Body of pancreas (tissue), 4 donors: ENCODE measurements at places on chromosomes 3 and 15.

- no peaks in the 10 kb centered on the region for H3K4me1 ChIP-seq
- H3K4me3 ChIP-seq = no peak overlapping the region
- H3K36me3 ChIP-seq = no peaks in the 10 kb centered on the region
Observed at GRCh38 chr15:93164409-93164808, 75.4 kb upstream of the RGMA start.

- no peaks in the 10 kb centered on the region for H3K27me3 ChIP-seq
- H3K36me3 ChIP-seq = peaks cover 2% of the 10 kb centered on the region
- H3K27ac ChIP-seq = no peak overlapping the region
- no peak for DNase-seq
- H3K4me3 ChIP-seq = no peak overlapping the region
- peaks cover 10% of the 10 kb centered on the region for H3K4me1 ChIP-seq
Observed at GRCh38 chr15:66433726-66434125, 47.0 kb downstream of the MAP2K1 start.

DNA sequence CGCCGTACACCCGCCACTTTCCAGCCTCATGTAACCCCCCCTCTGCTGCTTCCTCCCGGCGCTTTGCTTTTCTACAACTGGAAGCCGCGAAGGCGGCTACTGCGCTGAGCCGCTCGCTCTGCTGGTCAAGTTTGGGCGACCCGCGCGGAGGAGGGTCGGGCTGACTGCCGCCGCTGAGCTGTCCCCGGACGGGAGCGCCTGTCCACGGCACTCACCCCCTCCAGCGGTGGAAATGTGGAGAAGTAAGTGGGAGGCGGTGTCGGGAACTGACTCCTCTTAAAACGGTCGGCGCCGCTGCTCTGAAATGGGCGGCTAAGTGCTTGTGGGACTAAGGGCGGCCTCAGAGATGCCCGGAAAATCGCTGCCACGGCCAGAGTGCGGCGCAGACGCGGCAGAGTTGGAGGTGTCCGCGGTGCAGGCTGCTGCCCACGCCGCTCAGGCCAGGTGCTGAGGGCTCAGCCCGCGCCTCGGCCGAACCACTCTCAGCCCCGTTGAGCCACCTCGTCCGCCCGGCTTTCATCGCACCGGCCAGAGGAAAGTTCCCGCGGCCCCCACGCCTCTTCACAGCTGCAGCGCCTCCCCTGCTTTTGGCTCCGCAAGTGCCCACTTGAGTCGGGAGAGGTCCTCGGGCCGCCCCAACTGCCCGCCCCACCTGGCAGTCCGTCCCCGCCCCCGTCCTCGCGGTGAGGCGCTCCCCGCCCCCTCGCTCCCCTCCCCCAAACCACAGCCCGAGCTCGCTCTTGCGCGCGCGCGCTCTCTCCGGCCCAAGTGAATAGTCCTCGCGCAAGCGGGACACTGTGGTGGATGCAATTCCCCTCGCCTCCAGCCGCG is at the start of gene EPHA6:
Gene EPHA6, plus strand, starts transcription at position 775 of the 831 bp plus-strand sequence.
- no peaks in the 10 kb centered on the region for H3K27me3 ChIP-seq
- H3K4me1 ChIP-seq = peaks cover 31% of the 10 kb centered on the region

DNA sequence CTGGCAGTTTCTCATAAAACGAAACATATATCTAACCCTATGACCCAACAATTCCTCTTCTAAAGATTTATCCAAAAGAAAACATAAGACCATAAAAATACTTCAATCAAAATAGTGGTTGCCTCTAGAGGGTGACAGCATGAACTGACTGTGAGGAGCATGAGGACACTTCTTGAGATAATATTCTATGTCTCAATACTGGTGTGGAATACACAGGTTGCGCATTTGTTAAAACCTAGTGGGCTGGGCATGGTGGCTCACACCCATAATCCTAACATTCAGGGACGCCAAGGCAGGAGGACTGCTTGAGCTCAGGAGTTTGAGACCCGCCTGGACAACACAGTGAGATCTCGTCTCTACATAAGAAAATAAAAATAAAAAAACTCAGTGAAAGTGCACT is 57.3 kb downstream of the HERC1 start:
- H3K4me1 ChIP-seq = no peaks in the 10 kb centered on the region
- H3K4me3 ChIP-seq = no peak overlapping the region
- peaks cover 10% of the 10 kb centered on the region for H3K36me3 ChIP-seq
- no peak overlapping the region for H3K27ac ChIP-seq
- H3K27me3 ChIP-seq = no peaks in the 10 kb centered on the region

- no peak overlapping the region for H3K4me3 ChIP-seq
- H3K27me3 ChIP-seq = no peaks in the 10 kb centered on the region
- no peaks in the 10 kb centered on the region for H3K4me1 ChIP-seq
- H3K27ac ChIP-seq = no peak overlapping the region
Observed at GRCh38 chr3:61927332-61927731, 366.0 kb downstream of the PTPRG start.

GRCh38 chr3:104750581-104750980 is 616.1 kb upstream of the ALCAM start:
- no peaks in the 10 kb centered on the region for H3K36me3 ChIP-seq
- H3K4me3 ChIP-seq = no peak overlapping the region
- no peaks in the 10 kb centered on the region for H3K27me3 ChIP-seq
- no peak overlapping the region for H3K27ac ChIP-seq
- no peaks in the 10 kb centered on the region for H3K4me1 ChIP-seq
- DNase-seq = no peak

DNA sequence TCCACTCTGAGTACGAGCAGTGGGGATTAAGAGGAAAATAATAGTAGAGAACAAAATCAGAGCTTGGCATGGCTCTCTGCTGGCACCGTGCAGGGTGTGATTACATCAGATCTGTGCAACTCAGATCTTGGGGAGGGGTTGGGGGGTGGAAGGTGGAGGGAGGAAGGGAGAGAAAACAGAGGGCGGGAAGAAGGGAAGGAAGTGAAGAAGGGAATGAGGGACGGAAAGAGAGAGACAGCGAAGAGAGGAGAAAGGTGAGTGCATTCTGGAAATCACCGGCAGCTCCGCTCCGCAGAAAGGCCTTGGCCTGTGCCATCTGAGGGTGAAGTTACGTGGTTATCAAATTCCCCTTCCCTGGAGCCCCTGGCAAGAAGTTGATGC is 31.0 kb upstream of the ADAMTS17 start:
- no peaks in the 10 kb centered on the region for H3K36me3 ChIP-seq
- peak overlapping the region; percentile 67 for H3K27ac ChIP-seq
- H3K4me3 ChIP-seq = no peak overlapping the region
- no peaks in the 10 kb centered on the region for H3K27me3 ChIP-seq
- H3K4me1 ChIP-seq = no peaks in the 10 kb centered on the region

GRCh38 chr3:141240286-141240685 is 8.7 kb downstream of the PXYLP1 start:
- DNase-seq = no peak
- no peak overlapping the region for H3K4me3 ChIP-seq
- H3K4me1 ChIP-seq = peaks cover 37% of the 10 kb centered on the region
- H3K27me3 ChIP-seq = no peaks in the 10 kb centered on the region
- no peaks in the 10 kb centered on the region for H3K36me3 ChIP-seq

GRCh38 chr15:74297887-74298286 is 61.8 kb downstream of the CCDC33 start:
- H3K27ac ChIP-seq = no peak overlapping the region
- H3K27me3 ChIP-seq = peaks cover 7% of the 10 kb centered on the region
- H3K4me1 ChIP-seq = no peaks in the 10 kb centered on the region
- H3K36me3 ChIP-seq = no peaks in the 10 kb centered on the region

- H3K4me3 ChIP-seq = no peak overlapping the region
- no peaks in the 10 kb centered on the region for H3K36me3 ChIP-seq
- peaks cover 17% of the 10 kb centered on the region for H3K4me1 ChIP-seq
- DNase-seq = no peak
- no peaks in the 10 kb centered on the region for H3K27me3 ChIP-seq
Observed at GRCh38 chr3:15329046-15330005, 3.1 kb downstream of the SH3BP5 start.

- H3K27ac ChIP-seq = no peak overlapping the region
- DNase-seq = no peak
- H3K4me3 ChIP-seq = no peak overlapping the region
- no peaks in the 10 kb centered on the region for H3K36me3 ChIP-seq
- H3K4me1 ChIP-seq = no peaks in the 10 kb centered on the region
Observed at GRCh38 chr3:97647441-97647982, 117.0 kb upstream of the ARL6 start.
